ENCODE measurements at places on chromosomes 3 and 15. TPM values are rescaled to one million over a fixed set of nuclear protein-coding genes. Genes with fewer than 3 reads are reported as not detected.

GRCh38 chr3:177776661-177777101 lies 579.4 kb upstream of the TBL1XR1 start:
- H3K27me3 ChIP-seq, result no peaks in the 10 kb centered on the region
- DNase-seq, result no peak
- no peak overlapping the region for H3K4me3 ChIP-seq
- no peak overlapping the region for H3K27ac ChIP-seq
- H3K36me3 ChIP-seq, result no peaks in the 10 kb centered on the region
- peaks cover 13% of the 10 kb centered on the region for H3K4me1 ChIP-seq

GRCh38 chr15:40928821-40929659 lies at the start of gene DLL4:
Gene DLL4 (plus strand): TSS chr15:40929340. CDS start chr15:40929669, 329 bp downstream.
- DNase-seq, result peak; percentile 58
- H3K27me3 ChIP-seq, result peaks cover 82% of the 10 kb centered on the region
- H3K27ac ChIP-seq, result no peak within 1 kb of the TSS
- H3K4me3 ChIP-seq, result peak within 1 kb of the TSS; percentile 61
- H3K4me1 ChIP-seq, result peaks cover 31% of the 10 kb centered on the region
- H3K36me3 ChIP-seq, result no peaks in the 10 kb centered on the region

SNURF gene
- 19.6 TPM for total RNA-seq

DNA sequence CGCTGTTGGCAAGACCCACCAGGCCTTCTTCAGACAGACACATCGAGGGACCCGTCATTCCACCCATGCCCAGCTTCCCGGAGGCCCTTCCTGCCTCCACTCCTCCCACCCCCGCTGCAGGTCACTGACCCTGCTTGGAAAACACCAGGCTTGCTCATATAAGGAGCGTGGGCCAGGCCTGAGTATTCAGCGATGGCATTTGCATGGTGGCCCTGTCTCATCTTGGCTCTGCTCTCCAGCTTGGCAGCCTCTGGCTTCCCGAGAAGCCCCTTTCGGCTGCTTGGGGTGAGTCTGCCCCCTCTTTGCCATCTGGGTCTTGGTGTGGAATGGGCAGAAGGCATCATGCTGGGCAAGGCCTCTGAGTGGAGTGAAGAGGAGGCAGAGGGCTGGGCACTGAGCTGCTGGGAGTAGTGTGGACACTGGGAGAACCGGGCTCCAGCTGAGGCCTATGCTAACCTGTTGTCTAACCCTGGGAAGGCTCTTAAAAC lies at the start of gene ITIH3:
TSS of gene ITIH3 (plus strand) at position 185 of the 488 bp plus-strand sequence. CDS start at position 193, 8 bp downstream.
- no peak within 1 kb of the TSS for H3K27ac ChIP-seq
- no peak for DNase-seq
- no peaks in the 10 kb centered on the region for H3K36me3 ChIP-seq
- H3K4me3 ChIP-seq, result no peak within 1 kb of the TSS
- no peaks in the 10 kb centered on the region for H3K27me3 ChIP-seq

MEIS2 gene
- not detected for total RNA-seq

Measured in activated naive CD8-positive, alpha-beta T cell treated with anti-CD3 and anti-CD28 coated beads for 36 hours (primary cell).